Heart right ventricle (tissue), 16 donors: ENCODE measurements at places on chromosomes 3 and 15.

DNA sequence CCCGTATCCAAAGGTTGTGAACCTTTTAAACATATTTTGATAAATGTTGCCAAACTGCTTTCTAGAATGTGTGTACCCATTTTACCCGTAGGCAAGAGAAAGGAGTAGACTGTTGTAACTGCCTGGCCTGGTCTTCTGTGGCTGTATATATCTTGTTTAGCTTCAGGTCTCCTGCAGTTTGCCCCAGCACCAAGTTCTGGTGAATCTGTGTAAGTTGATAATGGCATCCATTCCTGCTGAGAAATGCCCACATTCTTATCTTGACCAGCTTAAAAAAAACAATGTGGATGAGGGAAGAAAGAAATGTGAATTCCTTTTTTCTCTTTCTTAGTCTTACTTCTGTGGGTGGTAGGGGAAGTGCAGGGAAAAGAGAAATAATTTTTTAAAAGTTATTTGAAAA is 53.3 kb upstream of the TLE3 start:
- DNase-seq, result no peak

DNA sequence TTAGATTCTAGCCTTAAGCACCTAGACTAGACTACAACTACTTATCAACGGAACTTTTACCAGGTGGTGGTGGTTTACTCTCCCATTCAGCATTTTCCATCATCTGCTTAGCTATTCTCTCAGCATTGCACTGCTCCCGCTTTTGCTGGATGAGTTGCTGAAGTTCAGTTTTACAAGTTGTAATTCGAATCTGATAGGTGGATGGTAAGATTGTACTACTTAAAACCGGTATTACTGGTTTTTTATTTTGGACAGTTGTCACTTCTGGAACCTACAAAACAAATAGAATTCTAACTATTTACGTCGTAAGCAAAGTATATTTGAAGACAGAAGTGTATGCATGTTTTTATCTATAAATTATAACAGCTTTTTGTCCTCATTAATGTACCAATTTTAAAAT is 41.1 kb downstream of the PIK3R4 start:
- DNase-seq, result no peak

GRCh38 chr3:98945101-98945524 is 43.6 kb upstream of the DCBLD2 start:
- no peak for DNase-seq

- no peak for DNase-seq
Observed at GRCh38 chr3:184663356-184663755, 48.5 kb downstream of the MAGEF1 start.

DNA sequence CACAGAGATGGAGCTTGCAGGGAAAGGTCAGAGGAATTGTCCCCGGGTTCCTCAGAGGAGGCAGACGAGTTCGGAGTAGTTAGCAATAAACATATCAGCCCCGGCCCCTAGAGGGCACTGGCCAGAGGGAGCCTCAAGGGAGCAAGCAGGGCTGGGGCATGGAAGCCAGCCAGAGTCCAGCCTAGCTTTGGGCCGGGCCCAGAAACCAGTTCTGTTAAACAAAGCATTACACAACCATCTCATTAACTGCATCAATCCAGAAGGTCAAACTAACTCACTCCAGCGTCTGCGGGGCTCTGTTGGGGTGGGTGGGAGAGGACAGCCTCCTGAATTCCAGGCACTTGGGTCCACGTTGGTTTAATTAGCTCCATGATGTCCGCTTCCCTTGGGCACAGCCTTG is 41.0 kb upstream of the IREB2 start:
- peak; percentile 33 for DNase-seq

GRCh38 chr3:14440531-14441239 is 38.3 kb downstream of the SLC6A6 start:
- DNase-seq, result no peak

GRCh38 chr15:66658044-66658443 is 44.0 kb upstream of the SMAD6 start:
- no peak for DNase-seq

GRCh38 chr3:188976407-188976806 is 195.4 kb upstream of the TPRG1 start:
- no peak for DNase-seq

DNA sequence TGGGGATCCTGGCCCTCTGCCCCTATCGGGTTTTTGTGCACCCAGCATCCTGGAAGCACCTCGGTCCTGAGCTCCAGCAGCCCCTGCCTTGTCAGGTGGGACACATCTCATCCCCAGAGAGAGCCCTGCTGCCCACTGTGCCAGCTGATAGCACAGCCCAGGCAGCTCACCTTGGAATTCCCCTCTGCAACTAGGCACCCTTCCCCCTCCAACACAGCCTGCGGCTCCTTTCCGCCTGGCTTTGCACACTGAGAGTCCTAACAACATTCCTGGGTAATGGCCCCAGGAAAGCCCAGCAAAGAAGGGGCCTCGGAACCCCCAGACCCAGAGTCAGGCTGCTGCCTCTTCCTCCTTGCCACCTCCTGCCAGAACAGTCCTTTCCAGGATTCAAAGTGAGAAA is 5.9 kb downstream of the HCN4 start:
- DNase-seq, result no peak

DNA sequence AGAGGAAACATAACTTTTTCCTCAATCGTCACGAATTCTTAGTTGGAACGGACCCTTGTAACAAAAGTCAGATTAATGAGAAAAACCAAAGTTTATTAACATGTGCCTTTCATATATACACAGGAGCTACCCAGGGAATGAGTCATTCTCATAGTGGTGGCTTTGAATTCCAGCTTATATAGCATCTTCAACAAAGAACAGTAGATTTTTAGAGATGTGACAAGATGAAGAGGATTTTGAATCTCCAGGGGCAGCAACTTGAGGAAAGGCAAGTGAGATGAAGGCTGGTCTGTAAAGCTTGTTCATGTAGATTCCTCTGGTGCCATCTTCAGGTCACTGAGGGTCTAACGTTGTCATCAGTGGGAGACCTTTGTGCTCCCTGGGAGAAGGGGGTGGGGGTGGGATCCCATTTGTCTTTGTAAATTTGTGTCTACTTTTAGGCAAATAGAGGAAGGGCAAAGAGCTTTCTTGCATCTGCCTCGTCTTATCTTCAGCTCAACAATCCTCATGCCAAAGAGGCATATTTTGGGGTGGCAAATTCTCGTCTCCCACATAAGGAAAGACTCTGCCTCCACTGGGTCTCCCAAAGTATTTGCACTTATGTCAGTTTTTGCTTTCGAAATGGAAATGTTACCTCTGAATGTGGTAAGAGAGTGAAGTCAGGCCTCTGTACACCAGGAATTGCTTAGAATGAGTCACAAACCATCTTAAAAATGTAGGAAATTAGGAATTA is 29.5 kb downstream of the CLEC3B start:
- no peak for DNase-seq

GRCh38 chr15:69531665-69532027 is 79.0 kb downstream of the RPLP1 start:
- DNase-seq, result no peak

GRCh38 chr3:193827040-193827669 is 234.1 kb downstream of the OPA1 start:
- DNase-seq, result no peak

DNA sequence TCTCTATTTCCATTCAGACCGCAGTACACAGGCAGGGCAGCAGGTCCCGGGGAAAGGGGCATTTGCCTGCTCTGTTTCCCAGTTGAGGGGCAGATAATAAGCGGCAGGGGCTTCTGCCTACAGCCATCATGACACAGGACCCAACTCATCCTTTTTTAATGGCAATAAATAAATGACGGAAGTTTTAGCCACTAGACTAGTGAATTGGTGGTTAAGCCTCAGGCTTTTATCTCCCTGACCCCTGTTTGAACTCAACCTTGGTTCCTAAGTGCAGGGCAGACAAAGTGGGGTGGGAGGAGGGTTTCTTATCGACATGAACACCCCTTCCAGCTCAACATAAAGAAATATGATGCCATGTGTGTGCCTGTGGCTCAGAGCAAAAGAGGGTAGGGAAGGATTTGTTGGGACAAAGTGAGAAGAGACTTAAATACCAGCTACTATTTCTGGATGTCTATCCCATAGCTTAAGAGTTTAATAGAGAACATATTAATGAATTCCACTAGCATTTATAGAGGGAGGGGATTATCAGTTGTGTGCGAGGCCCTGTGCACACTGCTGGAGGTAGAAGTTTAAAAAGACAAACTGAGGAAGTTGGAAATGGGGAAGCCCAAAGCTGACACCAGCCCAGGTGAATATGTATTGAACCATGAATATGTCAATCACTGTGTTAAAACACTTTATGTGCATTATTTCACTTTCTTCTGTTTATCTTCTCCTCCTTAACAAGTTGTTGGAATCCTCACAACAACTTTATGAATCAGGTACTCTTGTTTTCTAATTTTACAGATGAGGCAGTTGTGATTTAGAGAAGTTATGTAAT is 939.4 kb downstream of the MCTP2 start:
- DNase-seq, result no peak

DNA sequence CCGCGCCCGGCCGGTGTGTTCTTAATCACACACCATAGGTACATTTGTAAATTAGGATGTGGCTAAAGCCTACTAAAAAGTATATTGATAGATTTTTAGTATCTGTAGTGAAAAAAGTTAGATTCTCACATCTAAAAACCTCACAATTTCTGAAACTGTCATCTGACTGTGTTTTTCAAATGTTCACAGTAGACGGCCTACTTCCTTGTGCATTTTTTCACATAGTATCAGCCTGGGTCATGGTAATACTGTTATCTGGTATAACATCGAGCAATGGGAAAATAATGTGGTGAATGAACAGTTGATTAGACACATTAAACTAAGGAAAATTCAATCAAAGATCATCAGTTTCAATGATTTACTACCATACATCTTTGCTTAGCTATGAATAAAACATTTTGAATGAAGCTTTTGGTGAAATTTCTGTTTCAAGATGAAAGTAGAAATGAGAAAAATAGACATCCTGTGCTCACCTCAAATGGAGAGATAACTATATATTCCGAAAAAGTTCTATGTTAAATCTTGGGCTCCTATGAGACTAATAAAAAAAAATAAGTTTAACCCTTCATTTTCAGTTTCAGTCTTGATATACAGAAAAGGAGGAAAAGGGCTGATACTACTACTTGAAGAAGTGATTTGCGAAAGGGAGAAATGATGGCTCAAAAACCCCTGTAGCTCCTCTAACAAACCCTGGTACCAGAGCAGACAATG is 262.7 kb downstream of the ZBTB20 start:
- DNase-seq, result no peak

- no peak for DNase-seq
Observed at GRCh38 chr3:183698756-183699155, 1.2 kb downstream of the YEATS2 start.

- no peak for DNase-seq
Observed at GRCh38 chr3:76310667-76311066, 525.3 kb upstream of the ZNF717 start.

DNA sequence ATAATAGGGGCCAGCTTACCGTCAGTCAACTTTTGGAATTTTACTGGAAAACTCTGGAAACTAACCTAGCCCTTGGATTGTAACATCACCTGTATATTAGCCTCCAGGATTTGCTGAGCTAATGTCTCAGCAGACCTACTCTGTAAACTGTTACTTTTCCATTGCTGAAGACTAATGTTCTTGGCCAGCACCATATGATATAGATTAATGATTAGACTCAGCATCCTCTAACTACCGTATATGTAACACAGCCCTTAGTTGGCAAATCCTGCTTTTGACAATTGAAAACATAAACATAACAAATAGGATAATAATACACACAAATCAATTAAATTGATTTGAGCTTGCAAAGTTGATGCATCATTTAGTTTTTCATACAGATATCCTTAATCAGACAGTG is 26.6 kb upstream of the GBE1 start:
- no peak for DNase-seq

DNA sequence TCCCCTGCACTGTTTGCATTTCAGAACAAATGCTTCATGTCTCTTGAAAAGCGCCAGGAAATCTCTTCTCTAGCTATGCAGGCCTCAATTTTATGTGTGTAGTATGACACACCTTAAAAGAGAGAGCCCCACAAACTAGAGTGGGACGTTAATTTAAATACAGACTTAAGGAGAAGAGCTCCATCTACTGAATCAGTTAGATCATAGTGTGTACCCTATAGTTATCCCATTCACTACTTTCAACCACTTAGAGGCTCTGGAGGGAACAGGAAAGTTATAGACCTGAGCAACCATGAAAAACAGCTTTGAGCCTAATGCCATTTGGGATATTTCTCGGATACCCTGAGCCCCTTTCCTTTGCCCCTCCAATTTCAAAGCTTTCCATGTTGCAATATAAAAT is 153.7 kb downstream of the TIGIT start:
- no peak for DNase-seq

- no peak for DNase-seq
Observed at GRCh38 chr3:183392186-183393034, 36.0 kb downstream of the MCF2L2 start.

DNA sequence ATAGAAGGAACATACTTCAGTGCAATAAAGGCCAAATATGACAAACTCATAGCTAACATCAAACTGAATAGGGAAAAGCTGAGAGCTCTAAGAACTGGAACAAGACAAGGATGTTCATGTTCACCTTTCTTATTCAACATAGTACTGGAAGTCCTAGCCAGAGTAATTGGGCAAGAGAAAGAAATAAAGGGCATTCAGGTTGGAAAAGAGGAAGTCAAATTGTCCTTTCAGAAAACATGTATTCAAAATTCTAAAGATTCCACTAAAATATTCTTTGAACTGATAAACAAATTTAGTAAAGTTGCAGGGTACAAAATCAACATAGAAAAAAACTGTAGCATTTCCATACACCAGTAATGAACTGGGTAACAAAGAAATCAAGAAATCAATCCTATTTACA is 12.2 kb upstream of the ZNF197 start:
- DNase-seq, result no peak

DNA sequence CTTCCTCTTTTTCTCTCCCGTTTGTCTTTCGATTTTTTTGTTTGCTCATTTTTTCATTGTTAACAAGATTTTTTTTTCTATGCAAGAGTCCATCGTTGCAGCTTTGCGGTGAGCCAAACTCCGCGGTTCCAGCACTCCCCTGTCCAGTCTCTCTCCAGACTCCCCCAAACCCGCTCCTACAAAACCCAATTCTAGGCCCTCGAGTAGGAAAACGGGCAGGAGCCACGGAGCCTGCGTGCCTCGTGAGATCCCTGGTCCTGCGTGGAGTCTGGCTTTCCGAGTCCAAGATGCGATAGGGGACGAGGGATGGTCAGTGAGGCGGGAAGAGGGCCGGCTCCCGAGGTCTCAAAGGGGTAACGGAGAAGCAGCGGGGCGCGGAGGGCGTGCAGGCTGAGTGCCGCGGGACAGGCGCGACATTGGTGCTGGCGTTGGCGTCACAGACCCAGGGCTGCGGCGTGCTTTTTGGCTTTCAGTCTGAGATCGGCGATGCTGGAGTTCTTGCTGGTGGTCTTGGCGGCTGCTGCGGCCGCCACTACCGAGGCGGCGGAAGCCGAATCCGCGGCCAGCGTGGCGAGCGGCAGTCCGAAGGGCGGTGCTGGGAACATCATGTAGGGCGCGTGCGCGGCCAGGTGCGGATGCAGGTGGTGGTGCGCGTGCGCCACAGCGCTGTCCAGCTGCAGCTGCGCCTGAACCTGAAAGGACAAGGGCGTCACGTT is 8.5 kb downstream of the SHOX2 start:
- DNase-seq, result no peak
